Activated T-helper 1 cell treated with anti-CD3 and anti-CD28 coated beads, Interleukin-12 subunit alpha, Interleukin-12 subunit beta, Interleukin-2, Interleukin-4 antibody, amounts not matched to agents 30 ng/mL and 10 ng/mL and 1 ng/mL, durations not matched to agents 14 hours and 24 hours and 36 hours (primary cell): ENCODE measurements at places on chromosomes 5 and 9. TPM values are rescaled to one million over a fixed set of nuclear protein-coding genes. Genes with fewer than 3 reads are reported as not detected.

FBP2 gene
- total RNA-seq: not detected in 2 replicates

WDR38 gene
- not detected in 2 replicates for total RNA-seq

CARD9 gene
- 7.1 and 7.2 TPM in 2 replicates for total RNA-seq

DIPK1B gene
- 0.47 and 0.88 TPM in 2 replicates for total RNA-seq

AFAP1L1 gene
- not detected in 2 replicates for total RNA-seq

ANKS6 gene
- 10.6 and 11.1 TPM in 2 replicates for total RNA-seq

SHISAL2B gene
- not detected in 2 replicates for total RNA-seq

IFNA2 gene
- total RNA-seq: not detected in 2 replicates

IL13 gene
- 294 and 308 TPM in 2 replicates for total RNA-seq

DNA sequence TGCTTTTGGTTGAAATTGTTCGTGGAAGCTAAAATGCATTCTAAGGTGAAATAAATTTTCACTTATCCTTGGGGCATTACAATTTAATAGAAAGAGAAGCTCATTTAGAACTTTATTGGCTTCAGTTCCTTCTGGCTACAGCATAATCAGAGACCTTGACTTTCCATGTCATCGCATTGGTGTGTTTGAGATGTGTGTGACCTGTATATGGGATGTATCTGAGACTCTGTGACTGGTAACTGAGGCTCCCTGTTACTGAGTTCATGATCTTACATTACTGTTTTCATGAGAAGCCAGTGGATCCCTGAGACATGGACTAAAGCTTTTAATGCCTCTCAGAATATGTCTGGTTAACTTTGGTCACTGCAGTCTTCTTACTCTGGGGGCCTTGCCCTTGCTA lies 32.5 kb downstream of the SH3GL2 start:
- H3K36me3 ChIP-seq: no peaks in the 10 kb centered on the region
- H3K4me3 ChIP-seq: no peak overlapping the region
- no peaks in the 10 kb centered on the region for H3K4me1 ChIP-seq
- no peak overlapping the region for H3K27ac ChIP-seq

- peaks cover 7% of the 10 kb centered on the region for H3K36me3 ChIP-seq
- H3K27me3 ChIP-seq: peaks cover 3% of the 10 kb centered on the region
- H3K4me1 ChIP-seq: peaks cover 60% of the 10 kb centered on the region
- no peak overlapping the region for H3K4me3 ChIP-seq
- no peak overlapping the region for H3K27ac ChIP-seq
Observed at GRCh38 chr9:115015018-115015635, 84.7 kb upstream of the TNFSF8 start.

DNA sequence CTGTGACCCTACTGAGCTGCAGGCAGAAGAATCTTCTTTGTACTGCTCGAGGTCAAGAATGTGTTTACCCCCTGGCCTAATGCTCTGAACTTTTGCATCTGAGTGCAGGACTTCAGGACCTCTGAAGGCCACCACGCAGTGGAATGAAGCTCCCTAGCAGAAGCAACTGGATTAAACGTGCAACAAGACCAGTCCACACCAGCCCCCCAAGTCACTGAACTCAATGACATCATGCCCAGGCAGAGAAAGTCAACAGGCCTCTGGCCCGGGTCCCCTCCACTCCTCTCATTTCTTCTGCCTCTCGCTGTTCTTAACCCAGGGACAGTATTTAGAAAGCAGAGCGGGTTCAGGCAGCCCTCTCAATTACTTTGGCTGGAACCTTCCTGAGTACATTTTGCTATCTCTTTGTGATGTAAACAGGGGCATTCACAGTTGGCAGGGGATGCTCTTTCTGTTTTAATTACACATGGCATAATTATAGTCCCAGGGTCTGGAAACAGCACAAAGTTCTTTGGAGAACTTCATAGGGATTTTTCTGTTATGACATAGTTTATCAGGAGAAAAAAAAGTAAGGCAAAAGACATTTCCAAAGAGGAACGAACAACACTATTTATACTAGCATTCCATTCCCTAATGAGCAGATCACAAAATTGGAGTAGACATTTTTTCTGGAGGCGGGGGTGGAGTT lies 108.2 kb upstream of the SPATA31D4 start:
- H3K27me3 ChIP-seq: no peaks in the 10 kb centered on the region
- no peaks in the 10 kb centered on the region for H3K36me3 ChIP-seq
- H3K4me3 ChIP-seq: no peak overlapping the region
- no peak for DNase-seq

GRCh38 chr5:124438026-124438902 lies 308.2 kb downstream of the ZNF608 start:
- no peaks in the 10 kb centered on the region for H3K27me3 ChIP-seq
- no peak overlapping the region for H3K27ac ChIP-seq
- DNase-seq: no peak
- no peak overlapping the region for H3K4me3 ChIP-seq
- no peaks in the 10 kb centered on the region for H3K36me3 ChIP-seq

GRCh38 chr5:97478483-97478882 lies 295.4 kb upstream of the RIOK2 start:
- no peak overlapping the region for H3K4me3 ChIP-seq
- no peak for DNase-seq
- no peak overlapping the region for H3K27ac ChIP-seq
- H3K27me3 ChIP-seq: no peaks in the 10 kb centered on the region
- H3K4me1 ChIP-seq: no peaks in the 10 kb centered on the region
- no peaks in the 10 kb centered on the region for H3K36me3 ChIP-seq

DNA sequence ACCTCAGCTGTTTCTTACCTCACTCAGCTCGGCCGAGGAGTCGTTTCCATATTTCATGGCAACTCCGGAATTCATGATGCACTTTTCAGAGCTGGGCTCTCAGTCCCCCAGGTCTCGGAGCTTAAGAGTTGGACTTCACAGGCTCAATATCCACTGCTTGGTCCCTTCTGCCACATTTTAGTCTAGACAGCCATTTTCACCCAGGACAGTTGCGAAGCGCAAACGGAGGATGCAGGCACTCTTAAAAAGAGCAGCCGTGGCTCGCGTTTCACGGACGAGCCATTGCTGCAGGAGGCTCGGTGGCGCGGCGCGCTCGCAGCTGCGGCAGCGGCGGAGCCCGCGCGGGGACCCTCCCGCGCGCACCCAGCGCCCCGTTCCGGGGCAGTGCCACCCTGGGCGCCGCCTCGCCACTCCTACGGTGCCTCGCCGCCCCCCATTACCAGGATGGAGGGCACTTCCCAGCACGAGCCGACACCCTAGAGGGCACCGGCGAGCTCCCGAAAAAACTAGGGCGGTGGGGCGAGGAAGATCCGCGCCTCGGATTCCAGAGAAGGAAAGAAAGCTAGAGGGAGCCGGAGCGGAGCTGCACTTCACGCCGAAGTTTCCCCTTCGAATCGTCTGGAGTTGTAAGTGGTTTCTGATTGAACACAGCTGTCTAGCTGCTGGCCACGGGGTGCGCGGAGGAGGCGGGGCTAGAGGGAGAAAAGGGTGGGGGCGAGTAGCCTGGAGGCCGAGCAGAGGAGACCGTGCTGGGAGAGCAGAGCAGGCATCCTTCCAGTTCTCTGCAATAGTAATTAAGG lies 140.3 kb downstream of the TSSK1B start:
- H3K4me3 ChIP-seq: peak overlapping the region; percentile 89
- peaks cover 69% of the 10 kb centered on the region for H3K27me3 ChIP-seq
- DNase-seq: peak; percentile 62
- peaks cover 3% of the 10 kb centered on the region for H3K36me3 ChIP-seq

DNA sequence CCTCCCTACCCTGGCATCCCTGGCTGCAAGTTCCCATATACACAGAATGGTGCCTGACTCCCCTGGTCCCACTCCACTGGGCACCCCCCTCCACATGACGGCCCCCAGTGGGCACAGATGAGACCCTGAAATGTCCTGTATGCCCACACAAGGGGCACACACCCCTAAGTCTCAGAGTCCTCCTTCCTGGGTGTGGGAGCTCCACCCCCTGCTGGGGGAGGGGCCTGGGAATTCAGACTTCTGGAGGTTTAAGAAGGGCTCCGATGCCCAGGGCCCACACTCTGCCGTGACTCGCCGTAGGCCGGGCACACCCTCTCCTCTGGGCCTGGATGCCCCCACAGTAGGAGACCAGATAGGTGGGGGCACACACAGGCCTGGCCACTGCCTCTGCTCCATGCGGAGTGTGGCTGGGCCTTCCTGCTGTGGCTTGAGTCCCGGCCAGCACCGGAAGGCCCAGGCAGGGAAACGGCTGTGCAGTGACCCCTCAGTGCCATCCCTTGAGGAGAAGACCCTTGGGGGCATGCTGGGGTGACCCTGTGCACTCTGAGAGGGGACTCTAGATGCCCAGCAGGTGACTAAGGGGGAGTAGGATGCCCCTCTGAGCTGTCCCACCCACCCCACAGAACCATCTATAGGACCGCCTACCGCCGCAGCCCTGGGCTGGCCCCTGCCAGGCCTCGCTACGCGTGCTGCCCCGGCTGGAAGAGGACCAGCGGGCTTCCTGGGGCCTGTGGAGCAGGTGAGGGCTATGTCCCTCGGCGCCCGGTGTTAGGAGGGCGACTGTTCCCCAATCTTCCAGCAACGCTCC lies 6.5 kb downstream of the EGFL7 start:
- no peaks in the 10 kb centered on the region for H3K36me3 ChIP-seq
- DNase-seq: no peak
- no peaks in the 10 kb centered on the region for H3K4me1 ChIP-seq
- no peak overlapping the region for H3K27ac ChIP-seq
- no peak overlapping the region for H3K4me3 ChIP-seq

DNA sequence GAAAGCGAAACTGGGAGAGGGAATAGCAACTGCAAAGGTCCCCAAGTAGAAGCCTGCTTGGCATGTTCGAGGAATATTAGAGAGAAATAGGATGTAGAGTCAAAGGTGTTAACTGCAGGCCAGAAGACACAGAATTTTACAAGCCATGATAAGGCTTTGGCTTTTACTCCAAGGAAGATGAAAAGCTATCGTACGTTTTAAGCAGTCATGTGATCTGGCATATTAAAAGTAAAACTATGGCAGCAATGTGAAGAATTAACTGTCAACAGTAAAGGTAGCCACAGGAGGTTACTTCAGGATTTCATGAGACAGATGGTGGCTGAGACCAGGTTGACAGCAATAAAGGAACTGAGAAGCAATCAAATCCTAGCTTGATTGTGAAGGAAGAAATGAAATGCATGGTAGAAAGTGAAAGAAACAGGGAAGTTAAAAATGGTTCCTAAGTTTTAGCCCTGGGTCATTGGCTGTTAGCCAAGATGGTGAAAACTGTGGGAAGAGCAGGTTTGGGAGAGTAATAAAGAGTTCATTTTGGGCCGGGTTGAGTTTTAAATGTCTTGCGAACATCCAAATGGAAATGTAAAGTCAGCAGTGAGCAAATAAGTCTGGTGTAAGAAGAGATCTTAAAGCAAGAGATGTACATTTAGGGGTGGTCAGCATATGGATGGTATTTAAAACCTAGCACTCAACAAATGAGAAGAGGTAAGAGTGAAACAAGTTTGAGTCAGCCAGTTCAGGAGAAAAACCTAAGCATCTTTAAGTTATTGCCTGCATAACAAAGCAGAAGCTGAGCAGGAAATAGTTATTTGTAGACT lies 20.3 kb upstream of the TTC33 start:
- H3K27me3 ChIP-seq: no peaks in the 10 kb centered on the region
- no peak for DNase-seq
- peak overlapping the region; percentile 41 for H3K27ac ChIP-seq
- H3K4me3 ChIP-seq: no peak overlapping the region
- H3K36me3 ChIP-seq: peaks cover 28% of the 10 kb centered on the region

GRCh38 chr5:59917121-59917520 lies 23.6 kb upstream of the PDE4D start:
- no peaks in the 10 kb centered on the region for H3K4me1 ChIP-seq
- no peak overlapping the region for H3K4me3 ChIP-seq
- no peak overlapping the region for H3K27ac ChIP-seq
- no peaks in the 10 kb centered on the region for H3K27me3 ChIP-seq
- H3K36me3 ChIP-seq: no peaks in the 10 kb centered on the region

DNA sequence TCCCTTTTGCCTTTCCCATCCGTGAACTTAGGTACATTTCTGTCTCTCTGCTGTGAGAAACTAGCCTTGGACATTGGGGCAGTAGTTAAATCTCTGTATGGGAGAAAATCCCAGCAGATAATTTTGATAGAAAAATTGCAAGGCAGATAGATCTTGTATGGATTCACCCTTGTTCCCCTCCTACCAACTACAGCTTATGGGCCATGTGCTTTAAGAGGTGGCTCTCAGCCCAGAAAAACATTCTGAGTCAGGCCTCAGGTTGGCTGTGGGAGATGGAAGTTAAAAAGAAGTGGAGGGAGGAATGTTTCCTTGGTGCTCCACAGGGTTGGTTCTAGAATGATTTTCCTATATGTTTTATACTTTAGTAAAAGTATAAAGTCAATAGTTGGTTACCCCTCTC lies 1.4 kb upstream of the KDM3B start:
- no peak overlapping the region for H3K27ac ChIP-seq
- no peak for DNase-seq
- H3K4me1 ChIP-seq: peaks cover 48% of the 10 kb centered on the region

DNA sequence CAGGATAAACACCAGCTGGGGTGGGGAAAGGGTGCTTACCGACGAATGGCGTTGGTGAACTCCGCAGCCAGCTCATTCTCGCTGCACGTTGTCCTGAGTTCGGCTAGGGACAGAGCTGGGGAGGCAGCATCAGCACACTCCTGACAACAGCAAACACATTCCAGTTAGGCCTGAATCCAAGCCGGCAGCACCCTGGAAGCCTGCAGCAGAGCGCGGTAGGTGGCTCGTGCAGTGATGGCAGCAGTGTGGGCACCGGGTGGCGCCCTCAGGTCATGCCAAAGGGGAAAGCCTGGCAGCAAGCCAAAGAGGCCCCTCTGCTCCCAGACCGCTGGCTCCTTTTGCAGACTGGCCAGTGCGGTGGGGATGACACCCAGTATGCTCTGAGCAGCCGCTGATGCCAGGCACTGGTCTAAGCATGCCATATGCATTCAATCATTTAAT lies 66.9 kb downstream of the DCP2 start:
- DNase-seq: no peak
- H3K27me3 ChIP-seq: no peaks in the 10 kb centered on the region
- no peak overlapping the region for H3K4me3 ChIP-seq
- no peaks in the 10 kb centered on the region for H3K36me3 ChIP-seq
- H3K27ac ChIP-seq: no peak overlapping the region

- peak overlapping the region; percentile 64 for H3K27ac ChIP-seq
- peaks cover 53% of the 10 kb centered on the region for H3K4me1 ChIP-seq
- H3K36me3 ChIP-seq: peaks cover 12% of the 10 kb centered on the region
- no peak for DNase-seq
Observed at GRCh38 chr5:14588758-14589543, 7.4 kb downstream of the OTULINL start.

DNA sequence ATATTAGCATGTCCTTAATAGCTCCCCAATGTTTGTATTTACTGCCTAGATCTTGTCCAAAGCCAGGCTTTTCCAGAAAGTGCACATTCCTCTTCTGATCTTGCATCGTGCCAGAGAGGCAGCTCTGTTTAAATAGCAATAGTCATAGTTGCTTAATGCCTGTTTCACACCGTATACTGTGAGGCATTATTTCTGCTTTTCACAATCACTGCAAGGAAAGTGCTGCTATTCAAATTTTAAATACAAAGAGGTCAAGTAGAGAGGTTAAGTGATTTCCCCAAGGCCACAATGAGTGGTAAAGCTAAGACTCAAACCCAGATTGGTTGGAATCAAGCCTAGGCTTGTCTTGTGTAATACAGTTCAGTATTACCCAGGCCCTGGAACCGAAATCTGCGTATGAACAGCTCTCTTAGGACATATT lies 153.6 kb downstream of the SNX18 start:
- H3K4me1 ChIP-seq: peaks cover 76% of the 10 kb centered on the region
- DNase-seq: no peak
- H3K4me3 ChIP-seq: no peak overlapping the region
- no peaks in the 10 kb centered on the region for H3K27me3 ChIP-seq
